ENCODE measurements at places on chromosomes 13 and 19.
A peak's percentile ranks its signal among the peaks of the same experiment; 100 is the strongest.

- DNase-seq, result no peak
Measured at GRCh38 chr19:49069026-49069425, 3.5 kb downstream of the KCNA7 start.

GRCh38 chr13:93982179-93982918, 497.1 kb downstream of the DCT start:
- DNase-seq, result no peak

- peak; percentile 32 for DNase-seq
Measured at GRCh38 chr13:19782049-19782726, 557 bp downstream of the PSPC1 start.

GRCh38 chr19:27918818-27919217, 1294.1 kb downstream of the UQCRFS1 start:
- no peak for DNase-seq

- DNase-seq, result peak; percentile 39
Measured at GRCh38 chr19:3178377-3178972, at the start of gene S1PR4. Gene S1PR4, plus strand, starts transcription at chr19:3178769. Its CDS starts 24 bp downstream, at chr19:3178793.

- DNase-seq, result no peak
Measured at GRCh38 chr19:48989701-48990291, 3.3 kb downstream of the GYS1 start.

DNA sequence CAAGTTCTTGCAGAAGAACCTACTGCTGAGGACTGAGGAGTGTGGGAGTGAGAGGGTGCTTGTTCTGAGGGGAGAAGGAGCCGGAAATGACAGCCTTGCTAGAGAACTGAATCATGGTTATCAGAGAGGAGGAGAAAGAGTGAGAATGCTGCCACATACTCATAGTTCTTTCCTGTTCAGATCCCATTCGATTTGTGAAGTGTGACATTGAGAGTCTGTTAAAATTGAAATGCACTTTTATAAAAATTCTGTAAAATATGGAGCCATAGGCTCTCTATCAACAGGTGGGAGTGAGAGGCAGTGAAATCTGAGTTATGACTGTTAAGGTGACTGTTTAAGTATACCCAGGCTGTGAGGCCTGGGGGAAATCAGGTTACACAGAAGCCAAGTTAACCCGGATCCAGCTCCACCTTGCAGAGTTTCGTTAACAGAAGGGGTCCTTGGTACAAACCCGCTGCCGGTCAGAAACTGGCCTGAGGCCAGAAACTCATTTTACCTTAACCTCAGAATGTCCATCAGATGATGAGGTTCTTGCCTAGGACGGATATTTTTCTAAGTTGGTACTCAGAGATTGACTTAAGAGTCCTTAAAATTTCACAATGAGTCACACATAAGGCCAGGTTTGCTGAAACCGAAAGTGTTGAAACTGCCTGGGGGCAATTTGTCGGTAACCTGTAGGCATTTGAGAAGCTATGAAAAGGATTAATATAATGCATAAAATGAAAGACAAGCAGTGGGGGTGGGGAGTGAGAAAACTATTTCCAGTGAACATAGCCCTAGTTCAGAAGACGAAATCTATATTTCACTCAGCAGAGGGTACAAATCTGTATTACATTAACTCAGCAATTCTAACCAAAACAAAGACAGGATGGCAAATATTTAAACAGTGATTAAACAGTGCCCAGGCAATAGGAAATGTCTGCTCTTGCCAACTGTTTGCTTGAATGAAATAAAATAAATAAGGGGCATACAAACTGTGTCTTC, 350.5 kb downstream of the KCNRG start:
- peak; percentile 7 for DNase-seq

GRCh38 chr19:3632098-3632497, 5.5 kb upstream of the CACTIN start:
- DNase-seq, result no peak

DNA sequence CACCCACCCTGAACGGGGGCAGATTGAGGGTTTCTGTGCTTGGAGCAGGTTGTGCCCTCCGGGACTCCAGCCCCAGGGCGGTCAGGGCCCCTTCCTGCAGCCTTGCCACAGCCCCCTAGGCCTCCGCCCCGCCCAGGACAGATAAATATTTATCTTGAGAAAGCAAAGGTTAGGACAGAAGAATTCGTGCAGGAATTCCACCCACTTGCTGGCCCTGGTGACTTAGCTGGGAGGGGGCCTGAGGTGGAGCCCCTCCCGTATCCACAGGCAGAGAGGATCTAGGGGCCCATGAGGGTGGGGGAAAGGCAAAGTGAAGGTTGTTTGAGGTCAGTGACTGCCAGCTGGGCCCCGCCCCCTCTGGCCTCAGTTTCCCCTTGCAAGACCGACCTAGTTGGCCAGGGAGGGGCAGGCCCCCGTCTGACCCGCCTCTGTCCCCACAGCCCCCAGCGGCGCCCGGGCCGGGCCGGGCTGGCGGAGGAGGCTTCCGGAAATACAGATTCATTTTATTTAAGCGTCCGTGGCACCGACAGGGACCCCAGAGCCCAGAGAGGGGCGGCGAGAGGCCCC, 5.2 kb downstream of the MIDN start:
- no peak for DNase-seq

- DNase-seq, result no peak
Measured at GRCh38 chr13:32790731-32791130, 204.5 kb downstream of the PDS5B start.

GRCh38 chr19:29532097-29532496, 6.3 kb downstream of the VSTM2B start:
- no peak for DNase-seq

DNA sequence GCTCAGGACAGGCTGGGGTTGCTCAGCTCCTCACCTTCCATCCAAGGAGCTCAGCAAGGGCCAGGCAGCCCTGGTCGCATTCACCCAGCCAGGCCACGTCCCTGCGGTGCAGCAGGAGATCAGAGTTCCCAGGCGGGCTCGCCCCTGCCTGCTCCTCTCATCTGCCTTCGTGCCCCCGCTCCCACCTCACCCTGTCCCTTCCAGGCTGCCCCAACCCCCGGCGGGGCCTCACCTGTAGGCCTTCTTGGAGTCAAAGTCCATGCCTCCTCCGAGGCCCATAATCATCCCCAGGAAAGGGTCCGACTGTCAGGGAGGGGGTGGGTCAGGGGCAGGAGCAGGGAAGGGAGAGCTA, 1.3 kb upstream of the RINL start:
- DNase-seq, result no peak

DNA sequence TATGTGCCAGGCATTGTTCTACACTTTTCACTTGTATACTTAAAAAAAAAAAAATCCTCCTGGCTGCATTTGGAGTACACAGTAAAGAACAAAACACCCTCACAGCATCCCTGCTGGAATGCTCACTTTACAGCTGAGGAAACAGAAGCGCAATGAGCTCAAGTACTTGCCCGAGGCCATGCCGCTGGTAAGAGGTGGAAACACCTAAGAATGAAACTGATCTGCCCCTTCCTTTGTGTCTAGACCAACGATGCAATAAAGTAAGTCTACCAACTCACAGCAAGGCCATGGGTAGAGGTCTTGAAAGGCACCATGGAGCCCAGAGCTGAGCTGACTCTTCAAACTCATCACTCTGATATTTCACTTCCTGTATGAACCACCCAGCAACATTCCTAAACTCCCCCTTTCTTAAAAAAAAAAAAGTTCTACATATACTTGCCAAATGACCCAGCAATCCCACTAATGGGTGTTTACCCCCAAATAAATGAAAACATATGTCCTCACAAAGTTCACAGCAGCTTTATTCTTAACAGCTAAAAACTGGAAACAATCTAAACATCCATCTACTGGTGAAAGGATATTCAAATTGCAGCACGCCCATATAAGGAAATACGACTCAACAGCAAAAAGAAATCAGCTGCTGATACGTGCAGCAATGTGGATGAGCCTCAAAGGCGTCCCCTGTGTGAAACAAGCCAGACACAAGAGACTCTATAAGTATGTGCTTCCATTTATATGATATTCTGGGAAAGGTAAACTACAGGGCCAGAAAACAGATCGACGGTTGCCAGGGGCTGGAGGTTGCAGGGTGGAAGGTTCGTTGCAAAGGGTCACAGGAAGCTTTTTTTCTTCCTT, 236.6 kb upstream of the MAB21L1 start:
- DNase-seq, result no peak

DNA sequence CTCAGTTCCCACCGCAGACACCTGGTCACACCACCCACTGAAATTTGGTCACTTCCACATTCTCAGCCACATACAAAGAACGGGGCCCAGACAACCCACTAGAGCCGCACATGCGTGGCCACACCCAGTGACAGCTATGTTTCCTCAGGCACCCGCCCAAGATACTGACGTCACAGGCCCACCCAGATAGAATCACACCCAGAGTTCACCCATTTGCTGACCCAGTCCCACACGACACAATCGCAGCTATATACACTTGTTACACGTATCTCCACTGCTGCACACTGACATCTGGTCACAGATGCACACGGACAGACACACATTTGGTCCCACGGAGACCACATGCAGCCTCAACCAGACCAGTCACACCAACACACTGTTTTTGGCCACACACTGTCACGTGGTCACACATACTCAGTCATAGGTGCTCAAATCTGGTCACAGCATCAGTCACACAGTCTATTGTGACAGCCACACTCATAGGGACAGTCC, 2.9 kb downstream of the NUMBL start:
- DNase-seq, result no peak

GRCh38 chr13:96795670-96796069, 198.6 kb downstream of the OXGR1 start:
- DNase-seq, result no peak

- no peak for DNase-seq
Measured at GRCh38 chr13:112934078-112934477, 34.9 kb upstream of the MCF2L start.

GRCh38 chr13:31595563-31595962, 143.8 kb upstream of the RXFP2 start:
- DNase-seq, result no peak

GRCh38 chr19:55673889-55674288, 1.1 kb upstream of the EPN1 start:
- DNase-seq, result no peak

GRCh38 chr19:4567584-4568071, 8.1 kb upstream of the SEMA6B start:
- DNase-seq, result peak; percentile 20

DNA sequence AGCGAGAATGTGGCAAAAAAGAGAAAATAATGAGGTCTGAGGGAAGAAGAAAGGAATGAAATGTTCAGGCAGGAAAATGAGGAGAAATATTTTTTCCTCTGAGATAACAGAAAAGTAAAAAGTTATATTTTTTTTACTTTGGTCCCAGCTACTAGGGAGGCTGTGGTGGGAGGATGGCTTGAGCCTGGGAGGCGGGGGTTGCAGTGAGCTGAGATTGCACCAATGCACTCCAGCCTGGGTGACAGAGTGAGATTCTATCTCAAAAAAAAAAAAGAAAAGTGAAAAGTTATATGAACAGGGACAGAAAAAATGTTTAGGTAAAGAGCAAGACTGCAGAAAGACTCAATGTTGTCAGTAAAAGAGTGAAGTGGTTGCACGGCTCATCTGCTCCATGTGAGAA, 603.7 kb upstream of the GPC6 start:
- DNase-seq, result no peak

DNA sequence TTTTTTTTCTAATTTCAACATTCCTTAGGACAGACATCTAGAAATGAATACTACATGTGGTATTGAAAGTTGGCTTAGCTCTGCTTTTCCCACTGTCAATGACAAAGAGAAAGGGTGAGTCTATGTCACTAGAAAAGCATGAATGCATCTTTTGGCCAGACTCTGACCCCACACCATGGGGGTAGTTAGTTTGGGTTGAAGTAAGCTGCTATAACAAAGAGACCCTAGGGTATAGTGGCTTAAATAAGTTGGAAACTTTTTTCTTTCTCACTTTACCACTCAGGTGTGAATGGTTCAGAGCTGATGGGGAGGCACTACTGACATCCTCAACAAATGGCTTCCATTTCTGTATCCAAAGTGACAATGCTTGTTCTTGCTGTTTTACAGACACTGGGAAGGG, 161.5 kb downstream of the DLEU7 start:
- DNase-seq, result no peak

DNA sequence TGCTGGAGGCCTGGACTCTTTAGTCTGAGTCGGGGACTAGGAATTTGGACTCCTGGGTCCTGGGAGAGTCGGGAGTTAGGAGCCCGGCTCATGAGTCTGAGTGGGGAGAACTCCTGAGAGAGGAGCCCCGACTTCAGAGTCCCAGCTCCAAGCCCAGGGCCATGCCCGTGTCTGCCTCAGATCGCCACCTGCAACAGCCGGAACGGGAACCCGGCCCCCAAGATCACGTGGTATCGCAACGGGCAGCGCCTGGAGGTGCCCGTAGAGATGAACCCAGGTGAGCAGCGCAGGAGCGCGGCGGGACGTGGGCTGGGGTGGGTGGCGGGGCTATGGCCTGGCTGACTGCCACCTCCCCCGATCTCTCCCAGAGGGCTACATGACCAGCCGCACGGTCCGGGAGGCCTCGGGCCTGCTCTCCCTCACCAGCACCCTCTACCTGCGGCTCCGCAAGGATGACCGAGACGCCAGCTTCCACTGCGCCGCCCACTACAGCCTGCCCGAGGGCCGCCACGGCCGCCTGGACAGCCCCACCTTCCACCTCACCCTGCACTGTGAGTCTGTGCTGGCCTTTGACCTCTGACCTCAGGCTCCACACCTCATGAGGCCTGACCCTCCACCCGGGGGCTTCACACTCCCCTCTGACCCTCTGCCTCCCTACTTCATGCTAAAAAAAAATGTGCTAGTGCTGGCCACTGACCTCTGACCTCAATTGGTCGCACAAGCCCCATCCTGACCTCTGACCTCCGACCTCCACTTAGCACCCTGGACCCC, 4.4 kb downstream of the BCAM start:
- no peak for DNase-seq

DNA sequence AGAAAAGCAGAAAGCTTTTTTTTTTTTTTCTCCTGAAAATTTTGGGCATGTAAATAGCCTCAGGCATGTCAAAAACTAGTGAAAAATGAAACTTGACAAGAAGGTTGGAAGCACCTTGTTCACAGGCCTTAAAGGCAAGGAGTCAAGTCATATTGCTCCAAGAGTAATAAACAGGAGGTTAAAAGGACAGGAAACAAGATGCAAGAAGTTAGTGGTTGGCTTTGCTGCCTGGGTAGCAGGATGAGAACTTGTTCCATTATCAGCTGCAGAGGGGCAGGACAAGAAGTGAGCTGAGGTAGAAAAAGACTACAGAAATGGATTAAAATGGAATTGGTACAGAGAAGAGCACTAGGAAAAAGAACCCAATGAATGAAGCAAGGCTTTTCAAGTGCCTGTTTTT, 242.6 kb downstream of the DCT start:
- no peak for DNase-seq

DNA sequence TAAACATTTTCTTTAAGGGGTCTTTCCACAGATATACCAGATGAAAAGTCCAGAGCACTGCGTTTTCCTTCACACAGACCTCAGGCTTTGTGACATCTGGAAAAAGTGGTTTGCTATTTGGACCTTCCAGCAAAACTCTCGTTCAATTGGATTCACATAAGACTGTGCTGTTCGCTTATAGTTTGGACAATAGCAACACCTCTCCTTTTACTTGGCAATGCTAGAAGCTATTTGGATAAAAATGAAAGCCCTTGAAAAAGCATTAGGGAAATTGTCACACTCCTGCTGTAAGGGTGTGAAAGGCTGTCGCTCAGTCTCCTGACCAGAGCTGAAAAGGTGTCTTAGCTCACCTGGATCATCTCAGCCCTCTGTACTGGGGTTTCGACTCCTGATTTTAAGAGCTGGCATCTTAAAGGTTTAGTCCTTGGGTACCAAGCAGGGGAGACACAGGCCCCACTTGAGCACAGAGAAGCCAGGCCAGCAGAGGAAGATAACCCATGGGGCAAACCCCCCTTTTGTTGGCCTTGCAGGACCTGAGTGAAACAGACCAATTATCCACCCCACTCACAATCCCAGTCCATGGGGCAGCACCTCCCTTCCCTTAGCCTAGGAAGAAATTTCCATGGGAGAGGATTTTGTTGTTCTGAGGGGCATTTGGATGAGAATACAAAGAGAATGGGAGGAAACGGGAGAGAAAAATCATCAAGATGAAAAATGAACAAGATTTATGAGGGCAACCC, 257.6 kb downstream of the DLEU7 start:
- DNase-seq, result no peak
